ENCODE measurements at places on chromosomes 16 and 17.

DNA sequence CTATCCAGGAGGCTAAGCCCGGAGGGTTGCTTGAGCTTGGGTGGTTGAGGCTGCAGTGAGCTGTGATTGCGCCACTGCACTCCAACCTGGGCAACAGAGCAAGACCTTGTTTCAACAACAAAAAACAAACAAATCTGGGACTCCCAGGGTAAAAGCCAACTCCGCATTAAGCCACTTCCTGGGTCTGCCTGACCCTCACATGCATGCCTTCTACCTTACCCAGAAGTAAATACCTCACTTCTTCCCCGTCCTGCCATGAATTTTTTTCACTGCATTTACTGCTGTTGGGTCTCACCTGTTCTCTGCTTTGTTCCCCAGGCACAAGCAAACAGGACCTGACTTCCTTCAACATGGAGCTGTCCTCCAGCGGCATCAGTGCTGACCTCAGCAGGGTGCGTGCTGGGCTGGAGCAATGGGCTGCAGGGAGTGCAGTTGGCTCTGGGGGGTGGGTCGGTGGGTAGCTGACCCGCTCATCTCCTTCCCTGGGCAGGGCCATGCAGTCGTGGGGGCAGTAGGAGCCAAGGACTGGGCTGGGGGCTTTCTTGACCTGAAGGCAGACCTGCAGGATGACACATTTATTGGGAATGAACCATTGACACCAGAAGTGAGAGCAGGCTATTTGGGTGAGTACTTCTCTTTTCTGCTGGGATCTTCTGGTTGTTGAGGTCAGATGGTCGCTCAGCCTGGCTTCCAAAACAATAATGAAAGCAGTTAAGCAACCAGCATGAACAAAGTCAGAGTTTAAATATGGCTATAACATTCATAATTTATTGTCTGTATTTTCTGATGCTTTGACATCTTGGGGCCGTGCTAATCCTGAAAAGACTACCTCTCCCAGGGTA lies 16.4 kb downstream of the ITGAL start:
- no peak for DNase-seq

GRCh38 chr16:19837984-19838707 lies 46.5 kb downstream of the GPRC5B start:
- DNase-seq, result no peak

DNA sequence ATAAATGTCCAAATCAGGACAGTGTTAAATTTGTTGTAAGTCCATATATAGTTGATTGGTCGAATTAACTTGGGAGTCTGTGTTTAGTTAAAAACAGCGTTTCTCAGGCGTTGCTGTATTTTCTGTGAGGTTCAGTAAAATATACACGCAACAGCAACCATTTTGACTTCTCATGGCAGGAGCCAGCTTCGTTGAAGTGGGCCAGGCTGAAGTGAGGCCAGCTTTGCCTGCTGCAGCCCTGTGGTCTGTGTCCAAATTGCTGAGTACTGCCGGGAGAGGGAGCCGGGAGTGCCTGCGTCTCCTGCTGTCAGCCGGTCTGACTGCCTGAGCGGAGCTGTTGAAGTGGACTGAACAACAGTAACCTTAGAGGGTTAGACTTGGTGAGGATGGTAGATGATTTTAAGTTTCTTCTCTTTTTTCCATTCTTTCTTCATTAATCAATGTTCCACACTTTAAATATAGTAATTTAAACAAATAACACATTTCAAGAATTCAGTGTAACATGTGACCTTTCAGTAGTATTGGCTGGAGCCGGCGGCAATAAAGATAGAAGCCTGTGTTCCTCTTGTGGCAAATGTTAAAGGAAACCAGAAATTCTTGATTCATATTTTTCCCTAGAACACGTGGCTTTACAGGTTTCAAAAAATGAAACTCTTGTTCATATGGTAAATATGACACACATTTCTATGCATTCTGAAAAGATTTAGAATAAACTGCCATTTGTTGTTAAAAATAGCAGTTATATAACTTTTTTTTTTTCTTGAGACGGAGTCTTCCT lies 37.0 kb upstream of the ZNF750 start:
- DNase-seq, result no peak

- DNase-seq, result peak; percentile 13
Observed at GRCh38 chr17:5272322-5272721, 9.8 kb upstream of the RABEP1 start.

DNA sequence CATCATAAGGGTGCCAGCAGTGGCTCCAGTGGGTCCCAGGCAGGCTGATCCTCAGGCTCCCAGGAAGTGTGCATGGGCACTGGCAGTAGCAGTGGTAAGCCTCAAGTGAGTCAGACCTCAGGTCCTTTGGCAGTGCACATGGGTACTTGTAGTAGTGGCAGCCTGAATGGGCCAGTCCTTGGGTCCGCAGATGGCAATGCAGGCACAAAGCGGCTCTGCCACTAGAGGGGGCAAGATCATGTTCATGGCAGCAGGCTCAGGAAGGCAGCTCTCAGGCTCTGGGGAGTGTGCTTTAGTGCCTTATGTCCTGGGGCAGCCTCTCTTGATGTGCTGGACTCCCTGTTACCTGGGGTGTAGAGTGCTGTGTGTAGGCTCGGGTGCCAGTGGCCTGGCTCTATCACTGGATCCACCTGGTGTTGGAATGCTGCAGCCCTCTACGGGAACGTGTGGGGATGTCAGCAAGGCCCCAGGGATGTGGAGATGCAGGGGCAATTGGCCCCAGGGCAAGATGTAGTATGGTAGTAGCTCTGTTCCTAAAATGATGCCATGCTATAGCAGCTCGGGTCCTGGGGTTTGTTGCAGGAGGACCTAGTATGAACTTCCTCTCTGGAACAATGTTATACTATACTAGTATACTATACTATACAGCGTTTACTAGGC lies 11.0 kb downstream of the ACSM3 start:
- DNase-seq, result peak; percentile 57

DNA sequence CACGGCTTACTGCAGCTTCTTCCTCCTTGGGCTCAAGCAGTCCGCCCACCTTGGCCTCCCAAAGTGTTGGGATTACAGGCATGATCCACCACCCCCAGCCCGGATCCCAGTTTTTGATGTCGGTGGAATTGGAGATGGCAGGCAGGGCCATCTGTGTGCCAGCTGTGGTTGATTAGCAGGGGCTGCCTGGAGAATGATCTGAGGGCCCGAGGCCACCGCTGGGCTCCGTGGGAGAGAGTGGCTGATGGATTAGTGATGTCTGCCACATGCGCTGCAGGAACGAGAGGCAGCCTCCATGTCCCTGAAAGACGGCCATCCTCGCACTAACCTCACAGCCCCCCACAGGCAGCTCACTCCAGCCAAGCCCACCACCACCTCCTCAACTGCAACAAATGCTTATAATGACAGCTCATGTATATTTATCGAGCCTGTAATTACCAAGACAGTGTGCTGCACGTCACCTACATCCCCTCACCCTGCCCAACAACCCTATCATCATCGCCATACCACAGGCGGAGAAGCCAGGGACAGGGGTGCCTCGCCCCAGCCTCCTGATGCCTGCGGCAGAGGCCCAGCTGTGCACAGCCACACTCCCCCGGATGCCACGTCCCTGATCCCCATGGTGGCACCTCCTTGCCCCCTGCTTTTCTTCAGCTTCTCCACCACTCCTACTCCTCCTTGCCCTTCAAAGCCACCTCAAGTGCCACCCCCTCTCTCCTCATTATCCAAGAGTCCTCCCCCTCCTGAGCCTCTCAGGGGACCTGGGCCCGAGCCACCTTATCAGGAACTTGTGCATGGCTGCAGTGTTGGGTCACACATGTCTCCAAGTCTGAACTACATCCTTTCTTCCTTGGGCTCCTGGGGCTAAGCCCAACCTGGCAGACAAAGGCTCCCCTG lies 33.2 kb downstream of the ACTG1 start:
- DNase-seq, result no peak

DNA sequence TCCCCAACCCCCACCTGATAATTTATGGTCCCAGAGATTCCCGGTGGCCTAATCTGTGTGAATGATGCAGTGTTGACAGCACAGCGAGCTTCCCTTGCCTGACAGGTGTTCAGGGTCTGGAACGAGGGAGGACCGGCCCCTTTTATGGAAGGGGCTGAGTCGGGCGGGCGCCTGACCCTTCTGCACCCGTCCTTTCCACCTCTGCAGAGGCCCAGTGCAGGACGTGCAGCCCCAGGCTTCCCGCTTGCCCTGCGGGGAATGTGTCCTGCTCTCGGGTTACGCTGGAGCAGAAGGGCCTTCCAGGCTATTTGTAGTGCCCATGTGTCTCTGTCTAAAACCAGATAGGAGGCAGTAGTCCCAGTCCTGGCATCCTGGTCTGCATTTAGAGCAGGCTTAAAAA lies 16.2 kb downstream of the SMTNL2 start:
- DNase-seq, result no peak

GRCh38 chr17:76398523-76399174 lies 14.2 kb downstream of the SPHK1 start:
- DNase-seq, result no peak

- no peak for DNase-seq
Observed at GRCh38 chr17:1027044-1027443, 30.1 kb downstream of the TIMM22 start.

DNA sequence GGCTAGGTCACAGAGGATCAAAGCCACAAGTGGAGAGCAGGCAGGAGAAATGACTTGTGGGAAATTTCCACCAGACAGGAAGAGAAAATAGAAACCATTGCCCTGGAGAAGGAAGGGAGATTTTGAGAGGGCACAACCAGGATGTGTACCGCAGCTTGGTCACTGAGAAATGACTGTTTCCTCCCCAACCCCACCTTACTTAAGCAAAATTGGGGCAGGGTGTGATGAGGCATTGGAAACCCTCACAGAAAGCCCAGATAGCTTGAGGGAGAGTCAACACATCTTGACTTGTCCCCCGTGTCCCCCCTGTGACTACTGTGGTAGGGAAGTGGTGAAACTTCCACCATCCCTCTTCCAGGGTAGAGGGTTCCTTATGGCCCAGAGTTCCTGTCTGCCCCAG lies 113.5 kb upstream of the FAM20A start:
- no peak for DNase-seq

- DNase-seq, result no peak
Observed at GRCh38 chr16:72744076-72744793, 303.7 kb downstream of the ZFHX3 start.

- no peak for DNase-seq
Observed at GRCh38 chr16:71264299-71264698, 24.9 kb downstream of the CMTR2 start.

DNA sequence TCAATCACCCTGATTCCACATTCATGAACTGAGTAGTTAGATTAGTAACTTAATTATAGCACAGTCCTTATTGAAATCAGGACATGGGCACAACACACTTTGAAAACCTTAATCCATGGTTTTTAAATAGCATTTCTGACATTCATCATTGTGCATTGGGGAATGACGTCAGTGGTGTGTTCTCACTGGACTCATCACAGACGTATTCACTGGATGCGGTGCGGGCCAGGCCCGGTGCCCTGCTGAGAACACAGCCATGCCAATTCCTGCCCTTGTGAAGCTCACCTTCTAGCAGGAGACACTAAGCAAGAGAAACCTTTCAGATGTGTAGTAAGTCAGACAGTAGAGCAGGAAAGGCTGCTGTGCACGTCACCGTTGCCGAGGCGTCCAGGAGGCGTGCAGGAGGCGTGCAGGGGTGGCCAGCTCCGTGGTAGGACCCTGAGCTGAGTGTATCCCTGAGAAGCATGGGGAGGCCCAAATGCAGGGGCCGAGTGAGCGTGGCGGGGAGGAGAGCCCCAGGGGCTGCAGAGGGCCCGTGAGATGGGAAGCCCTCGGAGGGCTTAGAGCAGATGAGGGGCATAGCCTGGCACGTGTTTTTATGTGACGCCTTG lies 12.9 kb downstream of the BANP start:
- no peak for DNase-seq

DNA sequence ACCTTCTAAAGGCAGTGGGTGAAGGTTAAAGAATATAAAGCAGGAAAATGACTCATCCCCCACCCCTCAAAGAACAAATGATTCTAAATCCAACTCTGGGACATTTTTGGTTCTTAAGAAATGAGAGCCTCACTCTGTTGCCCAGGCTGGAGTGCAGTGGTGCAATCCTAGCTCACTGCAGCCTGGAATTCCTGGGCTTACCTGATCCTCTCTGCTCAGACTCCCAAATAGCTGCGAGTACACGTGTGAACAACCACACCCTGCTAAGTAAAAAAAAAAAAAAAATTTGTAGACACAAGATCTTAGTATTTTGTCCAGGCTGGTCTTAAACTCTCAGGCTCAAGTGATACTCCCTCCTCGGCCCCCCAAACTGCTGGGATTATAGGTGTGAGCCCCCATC lies 298.8 kb upstream of the MAF start:
- no peak for DNase-seq

- DNase-seq, result no peak
Observed at GRCh38 chr17:57481910-57482391, 225.6 kb downstream of the MSI2 start.

DNA sequence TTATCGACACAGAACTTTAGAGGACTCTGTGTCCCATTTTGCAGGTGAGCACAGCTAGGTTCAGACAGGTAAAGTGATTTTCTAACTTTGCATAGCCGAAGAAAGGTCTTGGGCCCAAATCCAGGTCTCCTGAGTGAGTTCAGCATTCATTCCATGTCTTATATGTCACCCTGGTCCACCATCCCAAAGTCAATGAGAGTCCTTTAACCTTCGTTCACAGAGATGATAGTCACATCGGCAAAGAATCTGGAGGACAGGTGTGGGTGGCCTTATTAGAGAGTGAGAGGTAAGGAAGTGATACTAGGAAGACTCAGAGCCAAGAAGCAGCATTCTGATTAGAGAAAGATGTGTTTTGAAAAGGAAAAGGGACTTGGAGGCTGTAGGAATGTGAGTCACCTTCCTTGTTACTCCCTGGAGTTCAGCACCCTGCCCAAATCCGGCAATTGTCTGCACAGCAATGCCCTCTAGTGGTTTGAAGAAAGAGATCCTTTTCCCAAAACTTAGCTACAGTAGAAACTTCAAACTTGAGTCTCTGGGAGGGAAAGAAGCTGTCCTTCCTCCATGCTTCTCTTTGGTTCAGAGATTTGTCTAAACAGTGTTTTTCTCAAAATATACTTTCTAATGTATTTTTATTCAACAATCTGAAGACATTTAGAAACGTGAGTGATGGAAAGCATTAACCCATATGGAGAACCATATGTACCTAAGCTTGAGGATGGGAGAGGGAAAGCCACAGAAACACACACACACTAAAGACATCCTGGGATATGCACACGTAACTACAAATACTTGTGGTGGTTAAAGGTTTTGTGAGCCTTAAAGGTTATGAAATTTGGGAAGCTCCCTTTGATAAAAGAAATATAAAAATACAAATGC lies 96.4 kb upstream of the SHISA6 start:
- no peak for DNase-seq

- DNase-seq, result no peak
Observed at GRCh38 chr16:61471737-61472136, 564.5 kb downstream of the CDH8 start.

DNA sequence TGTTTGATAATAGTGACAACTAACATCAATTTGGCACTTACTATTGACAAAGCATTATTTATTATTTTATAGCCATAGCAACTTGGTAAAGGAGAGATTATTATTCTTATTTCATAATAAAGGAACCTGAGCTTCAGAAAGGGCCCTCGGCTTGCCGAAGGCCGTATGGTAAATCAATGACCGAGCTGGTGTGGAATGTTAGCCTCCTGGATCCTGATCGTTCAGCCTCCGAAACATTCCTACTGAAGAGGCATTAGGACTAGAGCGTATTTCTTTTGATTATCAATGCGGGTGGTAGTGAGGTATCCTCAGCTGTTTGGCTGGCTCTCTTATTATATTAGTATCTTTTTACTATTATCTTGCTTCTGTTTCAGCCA lies 199.3 kb upstream of the TBX2 start:
- no peak for DNase-seq

Measured in activated naive CD4-positive, alpha-beta T cell treated with anti-CD3 and anti-CD28 coated beads, Interleukin-2, amount 50 U/mL, for 16 hours (primary cell).